ENCODE measurements at places on chromosomes 4 and X.

DNA sequence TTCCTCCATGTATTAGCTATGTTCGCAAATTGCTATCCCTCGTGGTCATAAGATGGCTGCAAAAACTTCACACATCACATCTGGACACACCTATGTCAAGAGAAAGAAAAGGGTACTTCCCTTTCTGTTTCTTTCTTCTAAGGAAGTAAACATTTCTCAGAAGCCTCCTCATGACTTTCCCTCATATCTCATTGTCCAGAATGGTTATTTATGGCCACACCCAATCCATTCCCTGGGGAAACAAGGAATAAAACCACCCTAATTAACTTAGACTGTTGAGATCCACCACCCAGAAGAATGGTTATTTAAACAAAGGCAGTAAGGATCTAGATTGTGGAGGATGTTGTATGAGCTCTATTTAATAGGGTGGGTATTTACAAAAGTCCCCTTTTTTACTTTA, 160.8 kb upstream of the LNX1 start:
- no peak for DNase-seq

GRCh38 chr4:79267671-79268070, 58.2 kb downstream of the NAA11 start:
- DNase-seq: no peak

- no peak for DNase-seq
Observed at GRCh38 chrX:39541881-39542280, 555.9 kb downstream of the BCOR start.

DNA sequence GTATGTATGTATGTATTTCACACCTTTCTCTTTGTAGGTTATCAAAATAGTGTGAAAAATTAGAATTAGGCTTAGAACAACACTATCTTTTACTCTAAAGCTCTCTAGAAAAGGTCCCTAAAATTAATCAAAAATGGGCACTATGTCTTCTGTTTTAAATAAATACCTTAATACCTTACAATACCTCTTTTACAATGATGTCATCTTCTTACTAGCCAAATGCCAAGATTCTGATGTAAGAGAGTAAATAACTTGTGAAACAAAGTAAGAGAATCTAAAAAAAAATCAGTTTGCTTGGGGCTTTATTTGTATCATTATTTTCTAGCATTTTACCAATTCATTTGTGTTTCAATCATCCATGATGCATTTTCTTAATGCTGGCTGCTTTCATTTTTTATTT, 402.2 kb upstream of the MAGEB2 start:
- peak; percentile 1 for DNase-seq

- no peak for DNase-seq
Observed at GRCh38 chrX:39839371-39839770, 258.4 kb downstream of the BCOR start.

GRCh38 chr4:125097729-125098128, 217.0 kb upstream of the FAT4 start:
- peak; percentile 7 for DNase-seq

DNA sequence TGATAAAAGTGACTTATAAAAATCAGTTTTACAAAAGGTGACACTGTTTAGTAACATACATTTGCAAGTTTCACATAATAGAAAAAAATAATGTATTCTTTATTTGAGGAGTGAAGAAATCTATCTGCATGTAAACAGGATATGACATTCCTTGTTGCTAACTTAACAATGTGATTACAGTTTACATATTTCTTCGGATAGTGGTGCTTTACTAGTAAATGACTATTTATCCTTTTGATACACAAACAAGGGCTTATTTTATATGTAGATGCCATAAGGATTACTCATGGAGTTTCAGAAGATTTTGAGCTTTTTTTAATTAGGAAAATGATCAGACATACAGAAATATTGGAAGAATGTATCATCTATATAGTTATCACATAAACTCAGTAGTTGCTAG, 126.5 kb downstream of the SLIT2 start:
- no peak for DNase-seq

GRCh38 chr4:17397611-17398010, 114.3 kb downstream of the QDPR start:
- DNase-seq: no peak

- no peak for DNase-seq
Observed at GRCh38 chr4:53852343-53852742, 212.1 kb downstream of the CHIC2 start.

- peak; percentile 8 for DNase-seq
Observed at GRCh38 chr4:175639346-175639745, 172.7 kb downstream of the GPM6A start.

- DNase-seq: no peak
Observed at GRCh38 chr4:31100536-31100935, 380.4 kb downstream of the PCDH7 start.

GRCh38 chr4:27930976-27931375, 1070.3 kb downstream of the STIM2 start:
- DNase-seq: no peak

GRCh38 chrX:15976396-15976795, 121.8 kb upstream of the AP1S2 start:
- no peak for DNase-seq

- no peak for DNase-seq
Observed at GRCh38 chr4:47863486-47863885, 25.6 kb upstream of the CORIN start.

DNA sequence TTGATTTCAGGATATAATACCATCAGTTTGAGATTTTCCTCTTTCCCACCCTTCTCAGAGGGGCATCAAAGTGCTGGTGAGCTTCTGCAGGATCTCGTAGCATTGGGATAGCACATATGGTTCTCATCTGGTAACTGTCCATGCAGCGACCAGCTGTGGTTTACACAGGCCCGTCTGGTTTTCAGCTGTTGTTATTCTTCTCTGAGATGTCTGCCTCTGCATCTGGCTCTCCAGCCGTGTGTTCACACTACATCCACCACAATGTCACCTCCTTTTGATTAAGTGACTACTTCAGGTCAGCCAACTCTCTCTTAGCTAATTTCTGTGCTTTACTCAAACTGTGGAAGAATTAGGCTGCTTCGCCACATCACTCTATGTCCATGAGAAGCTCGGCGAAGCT, 676.7 kb upstream of the TENM3 start:
- DNase-seq: no peak

- no peak for DNase-seq
Observed at GRCh38 chrX:44503560-44503959, 39.1 kb downstream of the FUNDC1 start.

- DNase-seq: no peak
Observed at GRCh38 chr4:184528713-184529112, 54.4 kb upstream of the IRF2 start.

- peak; percentile 62 for DNase-seq
Observed at GRCh38 chrX:9562851-9563250, 98.0 kb downstream of the TBL1X start.

- no peak for DNase-seq
Observed at GRCh38 chr4:80094191-80094590, 21.2 kb upstream of the ANTXR2 start.

GRCh38 chr4:160038615-160039014, 935.7 kb downstream of the RAPGEF2 start:
- DNase-seq: peak; percentile 42

GRCh38 chr4:110472583-110473329, 3.2 kb upstream of the ENPEP start:
- DNase-seq: no peak

DNA sequence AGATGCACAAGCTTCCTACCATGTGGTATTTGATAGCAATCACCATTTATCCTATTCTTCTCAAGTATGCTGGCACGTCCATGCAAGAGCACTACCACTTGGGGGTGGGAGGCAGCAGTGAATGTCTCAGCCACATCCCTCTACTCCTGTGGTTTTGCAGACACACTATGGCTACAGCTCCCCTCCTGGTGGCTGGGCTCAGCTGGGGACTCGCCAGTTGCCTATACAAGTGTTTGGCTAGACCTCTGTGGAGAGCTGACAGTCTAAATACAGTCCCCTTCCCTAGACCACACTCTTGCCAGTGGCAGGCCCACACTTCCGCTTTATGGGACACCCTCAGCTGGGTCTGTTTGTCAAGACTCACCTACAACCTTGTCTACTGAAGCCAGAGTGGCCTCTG, 53.2 kb downstream of the ADGRA3 start:
- no peak for DNase-seq

GRCh38 chrX:20354505-20354904, 87.8 kb upstream of the RPS6KA3 start:
- no peak for DNase-seq

DNA sequence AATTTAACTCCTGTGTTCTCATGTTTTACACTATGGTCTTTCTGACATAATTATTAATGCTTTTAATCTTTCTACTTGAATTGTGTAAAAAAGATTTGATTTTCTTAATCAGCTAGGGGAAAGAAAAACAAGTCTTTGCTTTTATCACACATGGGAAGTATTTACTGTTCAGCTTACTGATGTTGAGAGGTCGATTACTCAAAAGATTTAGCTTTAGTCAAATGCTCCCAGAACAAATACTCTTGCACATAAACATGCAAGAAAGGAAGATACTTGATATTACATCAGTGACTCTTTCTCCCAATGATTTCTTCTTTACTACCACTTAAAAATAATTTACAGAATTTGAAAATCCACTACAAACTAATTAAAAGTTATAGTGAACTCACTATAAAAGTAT, 198.3 kb upstream of the FAT4 start:
- DNase-seq: no peak

- DNase-seq: no peak
Observed at GRCh38 chr4:2762048-2762447, 5.9 kb upstream of the TNIP2 start.

- DNase-seq: no peak
Observed at GRCh38 chr4:88005076-88005475, 2.4 kb upstream of the PKD2 start.

DNA sequence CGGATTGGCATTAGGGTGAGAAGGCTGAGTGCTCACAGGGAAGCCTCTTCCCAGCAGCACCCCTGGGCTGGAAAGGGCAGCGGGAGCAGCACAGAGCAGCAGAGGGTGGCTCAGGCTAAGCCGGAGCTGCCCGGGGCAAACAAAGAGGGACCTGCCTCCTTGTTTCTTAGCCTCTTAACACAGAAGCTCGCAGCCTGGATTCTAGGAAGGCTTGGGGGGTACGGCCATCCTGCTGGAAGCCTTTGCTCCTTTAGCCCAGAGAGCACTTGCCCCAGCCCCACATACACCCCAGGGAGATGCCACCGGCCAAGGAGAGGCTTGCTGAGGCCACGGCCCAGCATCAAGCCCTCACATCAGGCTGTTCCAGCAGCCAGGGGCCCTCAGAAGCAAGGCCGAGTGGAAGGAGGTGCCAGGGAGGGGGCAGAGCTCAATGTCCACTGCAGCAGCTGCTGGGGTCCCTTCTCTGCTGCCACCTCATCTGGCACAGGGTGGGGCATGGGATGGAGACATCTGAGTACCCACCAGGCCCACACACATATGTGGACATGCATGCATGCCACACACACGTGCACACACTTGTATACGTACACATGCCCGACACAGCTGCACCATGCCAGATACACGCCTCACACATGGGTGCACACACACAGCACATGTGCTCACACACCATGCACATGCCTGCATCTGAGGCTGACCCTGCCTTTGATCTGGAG, 20.3 kb upstream of the SPON2 start:
- DNase-seq: no peak

- DNase-seq: peak; percentile 54
Observed at GRCh38 chr4:89434364-89434988, 126.9 kb upstream of the GPRIN3 start.

GRCh38 chrX:100685284-100685996, 41.4 kb downstream of the SRPX2 start:
- DNase-seq: peak; percentile 80

GRCh38 chrX:43656005-43656494, at the start of gene MAOA:
Gene MAOA, plus strand, starts transcription at chrX:43656299. Its CDS starts 43 bp downstream, at chrX:43656342.
- DNase-seq: peak; percentile 73

GRCh38 chrX:45667666-45668065, 467.0 kb upstream of the DIPK2B start:
- DNase-seq: peak; percentile 30
